ENCODE measurements at places on chromosomes 11 and 22.

DNA sequence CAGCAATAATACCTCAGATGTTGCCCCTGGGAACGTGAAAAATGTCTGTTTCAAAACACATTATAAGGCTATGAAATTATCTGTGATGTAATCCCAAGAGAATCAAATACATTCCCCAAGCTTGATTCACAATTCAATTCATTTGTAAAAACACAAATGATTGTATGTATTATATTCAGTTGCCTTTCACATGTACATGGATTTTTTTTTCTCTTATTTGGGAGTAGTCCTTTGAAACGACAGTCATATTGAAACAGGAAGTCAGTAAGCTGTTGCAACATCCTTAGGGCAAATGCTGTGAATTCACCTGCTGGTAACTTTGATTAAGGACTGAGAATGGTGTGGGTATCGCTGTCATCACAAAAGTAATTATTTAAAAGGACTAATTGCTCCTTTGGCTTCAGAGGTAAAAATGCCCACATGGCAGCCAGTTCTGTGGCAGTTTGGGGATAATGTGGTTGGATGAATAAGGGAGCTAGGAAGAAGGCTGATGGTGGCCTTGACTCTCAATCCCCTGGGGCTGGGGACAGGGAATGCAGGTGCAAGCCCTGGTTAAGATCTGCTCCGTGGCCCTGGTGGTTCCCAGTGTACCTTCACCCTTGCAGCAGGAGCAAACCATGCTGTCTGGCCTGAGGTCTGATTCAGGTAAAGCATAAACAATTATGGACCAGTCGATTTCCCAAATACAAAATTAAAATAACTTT lies 13.2 kb downstream of the EHF start:
- no peak for DNase-seq

DNA sequence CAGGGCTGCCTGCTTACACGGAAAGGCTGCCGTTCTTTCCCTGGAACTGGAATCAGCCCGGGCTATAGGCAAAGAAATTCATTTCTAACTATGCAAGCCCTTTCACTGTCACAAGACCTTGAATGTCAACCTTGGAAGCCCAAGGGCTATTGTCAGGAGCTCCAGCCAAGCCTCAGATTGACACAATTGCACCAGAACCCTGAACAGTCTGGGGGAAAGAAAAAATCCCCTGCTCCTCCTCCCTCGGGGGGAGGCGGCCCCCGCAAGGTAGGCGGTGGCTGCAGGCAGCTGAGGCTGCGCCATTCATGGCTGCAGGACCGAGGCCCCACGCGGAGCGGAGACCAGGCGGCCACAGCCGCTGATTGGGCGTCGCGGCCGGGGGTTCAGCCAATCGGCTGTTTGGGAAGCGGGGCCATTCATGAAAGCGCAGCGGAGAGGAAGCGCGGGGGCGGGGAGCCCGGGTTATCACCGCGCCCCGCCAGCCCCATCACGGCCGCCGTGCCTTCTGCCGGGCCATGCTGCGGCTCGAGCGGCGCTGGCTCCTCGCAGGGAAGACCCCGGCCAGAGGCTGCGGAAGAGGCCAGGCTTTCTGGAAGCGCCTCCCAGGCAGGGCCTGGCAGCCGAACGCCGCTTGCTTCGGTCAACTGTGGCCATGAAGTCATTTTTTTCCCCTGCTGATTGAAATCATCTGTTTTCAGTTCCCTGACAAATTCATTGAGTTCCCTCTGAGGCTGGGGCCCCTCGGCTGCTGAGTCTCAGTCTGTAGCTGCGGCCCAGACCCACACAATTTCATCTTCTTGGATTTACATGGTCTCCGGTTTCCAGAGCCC lies 38.1 kb upstream of the LINC01488 start:
- DNase-seq = peak; percentile 51

DNA sequence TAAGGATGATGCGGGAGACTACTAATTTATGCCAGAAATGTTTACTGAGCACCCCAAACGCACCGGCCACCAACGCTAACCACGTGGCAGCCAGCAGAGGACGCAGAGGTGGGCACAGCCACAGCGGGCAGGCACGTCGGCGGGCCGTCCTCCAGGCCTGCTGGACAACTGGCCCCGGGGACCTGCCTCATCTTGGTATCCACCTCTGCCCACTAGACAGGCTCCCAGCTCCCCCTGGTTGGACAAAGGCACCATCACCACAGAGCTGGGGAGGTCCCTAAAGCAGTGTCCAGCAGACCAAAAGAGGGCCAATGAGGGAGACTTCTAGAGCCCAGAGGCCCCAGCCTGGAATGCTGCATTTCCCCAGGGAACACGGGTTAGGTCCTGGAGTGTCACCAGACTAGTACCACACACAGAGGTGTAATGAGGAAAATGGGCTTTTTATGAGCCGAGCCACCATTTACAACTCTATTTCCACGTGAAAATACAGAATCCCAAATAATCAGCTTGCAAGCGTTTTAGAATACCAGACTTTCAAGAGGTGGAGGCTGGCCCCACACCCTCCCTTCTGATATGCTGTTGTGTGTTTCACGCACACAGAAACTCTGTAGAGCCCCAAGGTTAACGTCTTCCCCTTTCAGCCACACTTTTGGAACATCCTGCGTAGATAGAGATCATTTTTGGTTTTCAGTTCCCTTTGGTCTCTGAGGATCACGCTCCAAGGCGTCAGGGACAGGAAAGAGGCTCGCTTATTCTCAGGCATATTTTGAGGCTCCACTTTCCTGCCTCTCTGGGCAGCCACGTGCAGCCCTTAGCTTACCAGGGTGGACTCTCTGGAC lies 23.7 kb upstream of the BID start:
- no peak for DNase-seq

GRCh38 chr11:72953637-72954036 lies 139.4 kb downstream of the ATG16L2 start:
- DNase-seq = no peak

- DNase-seq = no peak
Observed at GRCh38 chr22:49598338-49598737, 229.3 kb downstream of the BRD1 start.

GRCh38 chr11:44006917-44007361 lies 40.8 kb upstream of the ACCSL start:
- DNase-seq = no peak

All from stimulated activated CD8-positive, alpha-beta memory T cell treated with anti-CD3 and anti-CD28 coated beads, Interleukin-7, amount 100 ng/mL, for 4 hours (primary cell).